ENCODE measurements at places on chromosomes 4 and X.

DNA sequence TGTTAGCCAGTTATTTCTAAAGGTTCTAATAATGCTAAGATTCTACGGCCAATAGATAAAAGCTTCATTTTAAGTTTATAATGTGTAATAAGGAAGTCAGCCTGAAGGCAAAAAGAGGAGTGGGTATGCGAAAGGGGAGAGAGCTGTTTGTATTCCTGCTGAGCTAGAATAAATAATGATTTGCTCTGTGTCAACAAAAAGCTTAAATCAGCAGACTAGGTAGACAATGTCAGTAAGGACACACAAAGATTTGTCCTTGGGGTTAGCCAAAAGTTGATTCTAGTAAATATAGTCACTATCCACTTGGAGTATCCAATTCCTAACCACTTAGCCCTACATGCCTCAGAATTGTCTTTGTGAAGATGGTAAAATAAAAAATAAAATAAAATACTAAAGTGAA, 90.3 kb upstream of the GRIA3 start:
- no peak for DNase-seq

DNA sequence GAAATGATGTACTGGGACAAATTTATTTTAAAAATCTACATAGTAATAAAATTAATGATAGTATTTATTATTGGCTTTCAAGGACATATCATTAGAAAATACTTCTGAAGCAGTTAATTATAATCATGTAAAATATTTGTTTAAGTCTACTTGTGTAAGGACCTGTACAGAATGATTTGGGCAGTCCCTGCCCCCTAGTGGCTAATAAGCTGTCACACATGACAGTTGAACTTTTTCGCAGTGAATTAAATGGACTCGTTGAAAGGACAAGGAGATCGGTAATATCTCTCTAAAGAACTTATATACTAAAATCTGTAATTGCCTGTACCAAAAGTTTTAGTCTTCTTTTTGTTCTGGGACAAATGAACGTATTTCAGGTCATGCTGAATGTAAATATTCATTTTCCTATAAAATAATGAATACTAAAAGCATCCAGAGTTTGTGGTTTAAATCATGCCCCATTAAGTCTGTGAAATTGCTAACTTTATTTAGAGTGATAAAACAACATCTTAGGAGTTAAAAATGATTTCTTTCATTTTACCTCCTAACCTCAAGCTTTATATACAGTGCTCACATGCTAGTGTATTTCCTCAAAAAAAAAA, 13.6 kb downstream of the EXOC1 start:
- DNase-seq, result peak; percentile 74

GRCh38 chr4:113725963-113726362, 35.6 kb downstream of the CAMK2D start:
- no peak for DNase-seq

DNA sequence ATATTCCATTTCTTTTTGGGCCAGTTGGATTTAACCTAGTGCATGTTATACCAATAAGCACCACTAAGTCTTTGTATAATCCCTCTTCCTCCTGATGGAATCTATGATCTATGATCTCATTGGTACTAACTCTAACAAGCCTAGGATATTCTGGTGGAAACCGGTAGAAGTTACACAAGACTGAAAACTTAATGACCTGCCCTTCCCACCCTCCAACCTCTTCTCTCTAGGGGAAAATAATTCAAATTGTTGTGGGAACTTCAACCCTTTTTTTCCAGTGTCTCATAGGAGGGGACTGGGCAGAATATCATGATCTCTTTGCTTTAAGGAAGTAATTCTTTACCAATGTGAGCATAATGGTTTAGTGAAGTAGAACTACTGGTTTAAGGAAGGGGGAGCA, 289.5 kb upstream of the BOD1L1 start:
- peak; percentile 93 for DNase-seq

All from LHCN-M2 (cell line).